Stimulated activated CD4-positive, alpha-beta T cell treated with anti-CD3 and anti-CD28 coated beads, Interleukin-12 subunit alpha, Interleukin-12 subunit beta, amount 100 ng/mL, for 4 hours (primary cell): ENCODE measurements at places on chromosomes 6 and 20.

DNA sequence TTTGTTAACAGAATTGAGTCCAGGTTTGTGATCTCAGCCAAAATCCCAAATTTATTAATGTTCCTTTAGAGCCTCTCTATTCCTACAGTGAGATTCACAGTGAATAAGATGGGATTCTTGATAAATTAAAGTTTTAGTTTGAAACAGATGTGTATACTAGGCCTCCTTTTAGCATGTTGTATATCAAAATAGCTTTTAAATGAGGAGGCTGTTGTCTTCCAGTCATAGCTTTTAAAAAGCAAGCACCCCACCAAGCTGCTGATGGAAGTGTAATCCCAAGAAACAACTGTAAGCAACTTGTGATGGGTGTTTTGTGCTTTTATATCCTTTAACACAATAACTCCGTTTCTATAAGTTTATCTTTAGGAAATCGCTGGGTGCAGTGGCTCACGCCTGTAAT, 7.0 kb downstream of the GTF2H5 start:
- no peak for DNase-seq

DNA sequence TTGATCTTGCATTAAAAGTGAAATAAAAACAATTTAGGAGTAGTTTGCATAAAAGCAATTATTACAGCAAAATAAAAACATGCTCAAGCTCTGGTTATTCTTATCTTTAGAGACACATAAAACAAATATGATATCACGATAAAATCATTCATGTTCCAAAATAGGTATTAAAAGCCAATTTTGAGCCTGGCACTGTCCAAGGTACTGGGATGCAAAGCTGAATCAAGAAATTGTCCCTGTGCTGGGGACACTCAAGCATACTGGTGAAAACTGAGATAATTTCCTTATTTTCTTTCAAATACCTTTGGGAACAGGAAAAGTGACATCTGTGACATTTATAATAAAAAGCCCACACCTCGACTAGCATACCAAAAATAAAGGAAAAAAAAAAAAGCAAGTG, 931 bp upstream of the MTCL3 start:
- DNase-seq: no peak

DNA sequence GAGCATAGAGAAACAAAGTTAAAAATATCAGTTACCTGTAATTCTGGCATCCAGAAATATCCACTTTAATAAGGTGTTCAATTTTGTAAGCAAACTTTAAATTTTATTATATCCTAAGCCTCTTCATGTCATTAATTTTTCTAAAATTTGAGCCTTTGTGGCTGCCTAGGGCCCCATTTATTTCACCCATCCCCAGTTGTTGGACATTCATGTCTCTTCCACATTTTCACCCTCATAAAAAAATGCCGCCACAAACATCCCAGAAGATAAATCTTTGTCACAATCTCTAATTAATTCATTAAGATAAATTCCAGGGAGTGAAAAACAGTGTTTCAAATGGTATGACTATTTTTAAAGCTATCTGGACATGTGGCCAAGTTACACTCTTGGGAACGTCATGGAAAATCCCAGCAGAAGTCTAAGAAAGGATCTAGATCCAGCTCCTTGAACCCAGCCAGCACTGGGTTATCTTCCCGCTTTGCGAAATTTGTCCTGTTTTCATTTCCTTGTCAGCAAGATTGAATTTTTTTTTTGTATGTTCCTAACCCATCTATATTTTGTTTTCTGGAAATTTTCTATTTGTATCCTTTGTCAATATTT, 97.2 kb downstream of the TMEM242 start:
- DNase-seq: no peak

DNA sequence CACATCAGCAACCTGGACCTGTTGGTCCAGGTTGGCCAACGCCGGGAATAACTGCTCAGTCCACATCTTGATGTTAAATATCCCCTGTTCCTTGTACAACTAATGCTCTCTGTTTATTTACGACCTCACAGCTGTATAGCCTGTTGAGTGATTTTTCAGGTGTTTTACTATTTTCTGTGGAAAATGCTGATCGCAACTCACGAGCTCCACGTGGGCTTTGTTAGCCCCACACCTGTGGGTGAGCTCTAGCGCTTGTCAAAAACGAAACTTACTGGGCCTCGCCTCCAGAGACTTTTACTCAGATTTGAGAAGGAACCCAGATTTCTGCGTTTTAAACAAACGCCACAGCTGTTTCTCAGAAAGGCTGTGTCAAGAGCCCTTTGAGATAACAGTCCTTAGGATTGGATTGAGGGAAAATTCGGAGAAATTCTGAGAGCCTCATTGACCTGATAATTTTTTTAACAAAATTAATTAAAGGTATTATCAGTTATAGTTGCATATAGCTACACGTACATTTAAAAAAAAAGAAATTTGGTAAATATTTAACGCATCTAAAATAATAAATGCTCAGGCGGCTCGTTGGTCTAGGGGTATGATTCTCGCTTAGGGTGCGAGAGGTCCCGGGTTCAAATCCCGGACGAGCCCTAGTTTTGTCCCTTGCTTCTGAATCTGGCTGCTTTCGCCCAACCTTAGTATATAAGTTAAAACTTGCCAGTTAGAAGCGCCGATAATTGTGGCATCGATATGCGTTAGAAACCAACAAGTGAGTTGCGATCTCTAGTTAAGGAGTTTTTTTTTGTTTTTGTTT, 16.7 kb downstream of the HMGN4 start:
- DNase-seq: peak; percentile 58

DNA sequence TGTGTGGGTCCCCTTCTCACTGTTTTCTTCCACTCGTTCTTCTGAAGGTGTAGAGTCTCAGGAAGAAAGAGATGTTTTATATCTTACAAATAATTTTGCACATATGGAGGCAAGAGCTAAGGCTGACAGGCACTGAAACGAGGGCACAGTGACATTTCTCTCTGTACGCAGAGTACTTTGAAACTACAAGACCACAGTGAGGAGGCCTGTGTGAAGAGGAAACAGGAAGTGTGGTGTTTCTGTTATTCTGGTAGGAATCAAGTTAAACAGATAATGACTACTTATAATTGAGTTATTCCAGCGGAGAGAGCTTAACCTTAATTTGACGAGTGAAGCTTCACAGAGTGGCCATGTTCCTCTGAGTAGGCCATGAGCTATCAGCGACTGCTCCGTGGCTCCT, 4.8 kb downstream of the CDH4 start:
- no peak for DNase-seq

GRCh38 chr6:9360881-9361280, 925.5 kb upstream of the SLC35B3 start:
- DNase-seq: no peak

- no peak for DNase-seq
Observed at GRCh38 chr6:160951187-160952030, 40.2 kb upstream of the MAP3K4 start.

- DNase-seq: no peak
Observed at GRCh38 chr6:108360919-108361311, 66.1 kb downstream of the AFG1L start.

DNA sequence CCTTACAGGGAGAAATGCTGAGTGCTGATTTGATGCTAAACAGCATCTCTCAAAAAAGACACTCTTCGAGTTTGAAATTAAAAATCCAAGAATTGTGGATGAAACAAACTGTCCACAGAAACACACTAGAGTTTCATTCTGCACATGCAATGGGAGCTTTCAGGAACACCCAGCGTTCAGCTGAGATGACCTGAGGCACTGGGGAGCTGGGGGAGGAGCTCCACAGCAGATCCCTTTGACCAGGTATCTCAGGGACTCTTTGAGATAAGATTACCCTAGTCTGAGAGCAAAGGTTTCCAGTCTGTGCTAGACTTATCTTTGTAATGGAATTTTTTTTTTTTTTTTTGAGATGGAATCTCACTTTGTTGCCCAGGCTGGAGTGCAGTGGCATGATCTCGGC, 70.8 kb upstream of the AGPAT4 start:
- no peak for DNase-seq

- no peak for DNase-seq
Observed at GRCh38 chr6:57102976-57103375, 13.0 kb downstream of the ZNF451 start.

DNA sequence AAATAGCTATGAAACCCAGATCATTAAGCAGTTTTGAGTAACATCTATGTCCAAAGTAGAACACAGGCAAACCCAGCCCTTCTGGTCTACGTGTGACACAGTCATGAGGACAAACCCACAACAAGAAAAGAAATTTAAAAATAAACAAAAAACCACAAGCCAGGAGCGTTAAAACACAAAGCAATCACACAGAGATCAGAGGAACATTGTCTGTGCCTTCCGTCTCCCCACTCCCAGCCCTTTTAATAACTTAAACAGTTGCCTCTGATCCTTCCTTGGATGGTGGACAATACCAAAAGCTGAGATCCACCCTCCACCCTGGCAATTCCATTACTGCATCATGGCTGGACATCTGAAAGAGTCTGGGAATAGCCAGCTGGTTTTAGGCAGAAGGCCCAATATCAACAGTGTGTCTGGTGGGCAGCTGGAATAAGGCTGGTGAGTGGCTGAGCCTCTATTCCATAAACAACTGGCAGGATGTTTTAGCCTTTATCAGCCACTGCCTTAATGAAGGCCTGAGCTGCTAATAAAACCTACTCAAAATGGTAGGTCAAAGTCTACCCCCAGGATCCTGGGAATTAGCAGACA, 15.7 kb upstream of the LAMA4 start:
- no peak for DNase-seq

DNA sequence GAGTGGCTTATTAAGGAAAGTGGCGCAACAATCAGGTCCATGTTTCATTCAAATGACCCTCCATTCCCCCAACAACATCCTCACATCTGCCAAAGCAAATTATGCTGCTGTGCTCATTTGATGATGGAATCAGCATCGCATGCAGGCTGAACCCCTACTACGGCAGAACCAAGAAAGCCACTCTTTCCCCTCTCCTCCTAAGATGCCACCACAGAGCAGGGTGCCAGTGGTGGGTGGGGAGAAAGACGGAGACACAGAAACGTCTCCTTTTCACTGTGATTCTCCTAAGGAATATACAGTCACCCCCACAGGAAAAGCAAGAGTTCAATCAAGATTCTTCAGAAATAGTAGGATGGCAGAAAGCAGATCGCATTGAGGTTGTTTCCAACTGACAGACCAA, 17.1 kb downstream of the HEBP2 start:
- no peak for DNase-seq

DNA sequence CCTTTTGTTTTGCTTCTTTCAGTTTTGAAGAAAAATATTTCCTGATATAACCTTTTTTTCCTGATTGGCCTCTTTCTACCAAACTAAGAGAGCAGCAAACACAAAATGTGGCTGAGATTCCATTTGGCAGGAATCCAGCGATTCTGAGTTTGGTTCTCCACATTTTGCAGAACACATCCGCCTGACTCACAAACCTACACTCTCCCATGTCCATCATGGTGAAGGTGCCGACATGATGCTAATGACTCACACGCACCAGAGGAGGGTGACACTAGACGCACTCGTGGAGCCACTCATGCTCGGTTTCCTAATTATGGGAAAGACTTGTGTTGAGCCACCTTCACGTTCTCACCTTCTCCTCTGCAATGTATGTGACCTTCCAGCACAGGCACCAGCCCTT, 45.9 kb upstream of the DUSP22 start:
- DNase-seq: no peak

DNA sequence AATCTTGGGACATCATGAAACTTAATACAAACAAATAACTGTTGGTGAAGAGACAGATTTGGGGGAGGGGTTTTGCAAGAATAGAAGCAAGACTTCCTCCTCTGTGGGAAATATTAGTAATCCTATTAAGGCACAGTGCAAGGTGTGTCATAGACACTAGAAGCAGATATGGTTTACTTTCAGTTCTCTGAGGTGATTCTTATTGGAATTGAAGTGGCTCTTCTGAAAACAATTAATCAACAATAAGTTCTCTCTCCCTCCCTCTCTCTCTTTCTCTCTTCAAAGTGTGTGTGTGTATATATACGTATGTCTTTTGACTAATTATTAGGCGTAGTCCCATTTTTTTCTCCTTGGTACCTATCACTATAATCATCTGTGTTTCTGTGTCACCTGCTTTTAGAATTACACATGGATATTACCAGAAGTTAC, 99.8 kb downstream of the HIVEP2 start:
- no peak for DNase-seq

- DNase-seq: no peak
Observed at GRCh38 chr6:45775026-45775697, 240.5 kb downstream of the CLIC5 start.
